ENCODE measurements at places on chromosomes 5 and 9. TPM values are rescaled to one million over a fixed set of nuclear protein-coding genes. Genes with fewer than 3 reads are reported as not detected.

FCN2 gene
- total RNA-seq: not detected

- DNase-seq: no peak
Measured at GRCh38 chr5:3598769-3599211, 3.2 kb downstream of the IRX1 start.

GRCh38 chr5:144547098-144547499, 376.4 kb downstream of the KCTD16 start:
- no peak for DNase-seq

GRCh38 chr5:121841892-121842291, 9.8 kb upstream of the FTMT start:
- DNase-seq: peak; percentile 6

- DNase-seq: peak; percentile 47
Measured at GRCh38 chr5:17132444-17133083, 84.9 kb upstream of the BASP1 start.

ADCY2 gene
- total RNA-seq: 0.10 TPM

DNA sequence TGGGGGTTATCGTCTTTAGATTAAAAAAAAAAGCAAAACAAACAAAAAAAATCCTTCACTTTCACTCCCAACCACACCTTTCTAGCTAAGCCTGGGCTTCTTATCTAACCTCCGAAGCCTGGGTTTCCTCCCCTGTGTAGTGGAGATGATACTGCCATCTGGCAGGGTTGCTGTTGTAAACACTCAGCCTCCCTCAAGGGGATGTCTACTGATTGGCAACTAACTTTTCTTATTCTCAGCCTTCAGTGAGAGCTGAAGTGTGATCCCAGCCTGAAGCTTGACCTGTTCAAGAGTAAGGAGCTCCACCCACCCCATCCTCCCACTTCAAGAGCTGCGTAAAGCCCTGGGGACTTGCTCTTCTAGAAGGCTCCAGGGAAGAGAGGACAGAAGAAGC, 21.5 kb upstream of the WWC1 start:
- DNase-seq: no peak

RNF14 gene
- total RNA-seq: 123 TPM

- DNase-seq: no peak
Measured at GRCh38 chr9:72124947-72125346, 24.3 kb upstream of the GDA start.

MED27 gene
- total RNA-seq: 30.2 TPM

HTR4 gene
- total RNA-seq: not detected

- DNase-seq: no peak
Measured at GRCh38 chr9:87278971-87279733, 218.5 kb upstream of the DAPK1 start.

GRCh38 chr9:137670391-137671195, 51.8 kb downstream of the EHMT1 start:
- DNase-seq: no peak

- peak; percentile 45 for DNase-seq
Measured at GRCh38 chr5:136811086-136811485, 445.7 kb upstream of the TRPC7 start.

All from A172 (cell line).